T-helper 1 cell (primary cell): ENCODE measurements at places on chromosomes 2 and 18.

- DNase-seq = no peak
Measured at GRCh38 chr2:233816334-233816733, 38.0 kb downstream of the HJURP start.

DNA sequence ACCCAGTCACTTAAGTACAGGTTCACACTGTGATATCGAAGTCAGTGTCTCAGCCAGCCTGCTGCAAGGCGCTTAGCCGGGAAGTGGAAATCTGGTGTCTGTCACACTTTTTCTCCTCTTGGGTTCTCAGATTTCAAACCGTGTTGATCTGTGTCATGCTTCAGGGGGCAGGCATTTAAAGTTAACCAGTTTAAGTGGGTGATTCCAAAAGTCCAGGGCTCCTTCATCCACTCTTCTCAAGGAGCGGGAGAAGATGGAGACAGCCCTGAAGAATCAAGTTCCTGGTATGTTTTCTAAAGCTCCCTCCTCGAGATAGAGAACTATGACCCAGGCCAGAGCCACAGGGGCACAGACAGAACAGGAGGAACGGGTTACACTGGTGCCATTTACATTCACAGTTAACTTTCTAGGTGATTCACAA is 331.7 kb downstream of the GBX2 start:
- DNase-seq = no peak

DNA sequence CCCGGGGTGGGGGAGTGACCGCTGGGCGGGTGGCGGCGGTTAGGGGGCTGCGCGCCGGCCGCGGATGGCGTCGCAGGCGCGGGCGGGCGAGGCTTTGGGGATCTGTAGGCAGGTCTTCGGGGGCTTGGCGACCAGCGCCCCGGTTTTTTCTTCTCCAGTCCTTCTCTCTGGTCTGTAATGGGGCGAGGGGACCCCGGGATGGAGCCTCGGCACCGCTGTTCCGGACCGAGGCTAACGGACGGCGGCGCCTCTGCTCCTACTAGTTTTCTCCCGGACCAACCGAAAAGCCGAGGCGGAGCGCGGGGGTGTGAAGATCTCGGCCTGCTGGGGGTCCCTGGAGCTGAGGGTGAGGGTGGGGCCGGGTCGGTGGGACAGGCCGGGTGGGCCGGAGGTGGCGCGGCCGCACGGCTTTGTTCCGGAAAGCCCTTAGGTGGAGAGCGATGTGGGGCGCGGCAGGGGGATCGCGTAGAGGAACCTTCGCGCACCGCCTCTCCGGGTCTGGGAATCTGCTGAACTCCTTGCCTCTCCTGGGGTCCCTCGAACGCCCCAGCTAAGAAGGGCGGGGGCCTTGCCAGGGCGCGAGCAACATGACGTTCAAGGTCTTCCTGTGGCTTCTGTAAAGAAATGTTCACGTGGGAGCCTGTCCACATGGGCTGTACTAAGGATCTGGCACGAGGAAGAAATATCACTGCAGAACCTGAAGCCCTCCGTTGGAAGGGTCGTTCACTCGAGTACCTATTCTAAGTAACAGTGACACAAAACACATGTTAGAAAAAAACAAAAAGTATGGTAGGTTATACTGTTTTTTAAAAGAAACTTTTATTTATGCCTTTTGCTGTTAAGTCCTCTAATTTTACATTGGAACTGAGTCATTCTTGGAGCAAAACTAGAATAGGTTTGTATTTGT is 861 bp downstream of the SLC39A10 start:
- peak; percentile 86 for DNase-seq

GRCh38 chr2:200052627-200053026 is 97.2 kb downstream of the MAIP1 start:
- DNase-seq = no peak

GRCh38 chr2:109614715-109615636 is 812 bp downstream of the SOWAHC start:
- no peak for DNase-seq

- DNase-seq = no peak
Measured at GRCh38 chr2:73746877-73747208, 9.7 kb upstream of the TPRKB start.

GRCh38 chr2:79876430-79876829 is 363.6 kb downstream of the CTNNA2 start:
- DNase-seq = no peak

GRCh38 chr2:33275689-33276444 is 200.6 kb upstream of the RASGRP3 start:
- DNase-seq = peak; percentile 46

DNA sequence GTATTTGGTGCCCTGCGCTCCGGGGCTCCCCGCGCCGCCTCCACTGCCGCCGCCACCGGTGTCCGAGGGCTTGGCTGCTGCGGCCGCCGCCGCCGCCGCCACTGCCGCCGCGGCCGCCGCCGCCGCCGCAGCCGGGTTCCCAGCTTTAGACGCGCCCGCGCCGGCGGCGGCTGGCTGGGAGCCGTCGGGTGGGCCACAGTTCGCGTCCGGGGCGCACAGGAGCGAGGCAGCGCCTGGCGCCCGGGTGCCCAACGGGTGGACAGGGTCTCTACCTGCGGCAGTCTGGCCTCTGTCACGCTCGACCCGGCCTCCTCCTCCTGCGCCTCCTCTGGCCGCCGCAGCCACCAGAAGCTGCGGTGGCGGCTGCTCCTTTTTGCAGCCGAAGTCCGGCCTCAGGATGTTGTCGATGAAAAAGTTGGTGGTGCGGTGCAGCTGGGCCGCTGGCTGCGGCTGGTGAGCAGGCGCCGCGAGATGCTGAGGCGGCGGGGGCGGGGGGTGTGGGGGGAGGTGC is 951 bp downstream of the EN1 start:
- DNase-seq = no peak

- DNase-seq = no peak
Measured at GRCh38 chr18:6396276-6396675, 18.4 kb downstream of the L3MBTL4 start.

DNA sequence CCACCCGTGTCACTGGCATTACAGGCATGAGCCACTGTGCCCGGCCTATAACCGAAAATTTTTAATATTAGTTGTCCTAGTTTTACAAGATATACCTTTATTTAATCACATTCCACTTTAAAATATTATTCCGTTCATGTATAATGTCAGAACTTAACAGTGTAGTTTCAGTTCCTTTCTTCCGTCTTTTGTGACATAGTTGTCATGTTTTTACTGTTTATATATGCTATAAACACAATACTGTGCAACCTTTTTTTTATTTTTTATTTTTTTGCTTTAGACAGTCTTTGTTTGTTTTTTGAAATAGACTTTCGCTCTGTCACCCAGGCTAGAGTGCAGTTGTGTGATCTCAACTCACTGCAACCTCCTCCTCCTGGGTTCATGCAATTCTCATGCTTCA is 129.5 kb upstream of the TTC27 start:
- DNase-seq = no peak

GRCh38 chr18:50297621-50298442 is 10.3 kb upstream of the CXXC1 start:
- DNase-seq = peak; percentile 53

DNA sequence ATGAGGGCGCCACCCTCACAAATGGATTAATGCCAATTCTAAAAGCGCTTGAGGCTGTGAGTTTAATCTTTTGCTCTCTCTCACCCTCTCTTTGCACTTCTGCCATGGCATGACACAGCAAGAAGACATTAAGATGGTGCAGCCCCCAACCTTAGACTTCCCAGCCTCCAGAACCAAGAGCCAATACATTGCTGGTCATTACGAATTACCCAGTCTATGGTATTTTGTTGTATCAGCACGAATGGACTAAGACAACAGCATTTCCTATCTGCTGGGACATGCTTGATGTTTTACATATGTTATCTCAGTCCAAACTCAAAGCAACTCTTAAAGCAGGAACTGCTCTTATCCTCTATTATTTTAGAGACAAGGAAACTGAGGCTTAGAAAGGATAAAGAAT is 222.9 kb downstream of the STK39 start:
- DNase-seq = no peak

- no peak for DNase-seq
Measured at GRCh38 chr2:238914648-238915015, 66.7 kb downstream of the TWIST2 start.

DNA sequence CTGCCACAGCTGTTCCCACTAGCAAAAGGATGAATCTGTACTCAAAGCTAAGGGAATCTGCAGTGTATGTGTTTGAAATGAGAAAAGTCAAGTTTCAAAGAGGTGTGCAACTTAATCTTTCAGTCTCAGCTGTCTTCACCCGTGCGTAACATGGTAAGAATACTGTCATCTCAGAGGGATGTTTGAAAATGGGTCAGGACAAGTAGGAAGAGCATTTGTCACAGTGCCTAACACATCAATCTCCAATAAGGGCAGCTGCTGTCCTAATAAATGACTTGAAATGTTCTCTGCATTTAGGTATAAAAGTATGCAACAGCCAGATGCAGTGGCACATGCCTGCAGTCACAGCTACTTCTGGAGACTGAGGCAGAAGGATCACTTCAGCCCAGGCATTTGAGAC is 13.1 kb downstream of the ILKAP start:
- DNase-seq = no peak

DNA sequence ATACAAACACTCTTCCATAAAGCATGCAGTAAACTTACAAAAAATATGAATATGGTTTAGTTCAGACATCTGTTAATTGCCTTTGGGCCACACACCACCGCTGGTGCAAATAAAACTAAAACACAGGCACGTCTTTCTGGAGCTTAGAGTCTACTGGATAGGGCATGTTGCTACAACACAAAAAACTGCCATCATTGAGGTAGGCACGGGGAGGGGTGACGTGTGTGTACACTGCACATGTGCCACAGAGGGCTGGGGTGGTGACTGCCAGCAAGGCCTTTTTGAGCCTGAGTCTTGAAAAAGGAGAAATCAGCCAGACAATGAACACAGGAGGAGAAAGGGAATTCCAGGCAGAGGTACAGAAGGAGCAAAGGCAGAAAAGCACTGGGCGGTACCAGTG is 5.1 kb downstream of the SERPINE2 start:
- no peak for DNase-seq

DNA sequence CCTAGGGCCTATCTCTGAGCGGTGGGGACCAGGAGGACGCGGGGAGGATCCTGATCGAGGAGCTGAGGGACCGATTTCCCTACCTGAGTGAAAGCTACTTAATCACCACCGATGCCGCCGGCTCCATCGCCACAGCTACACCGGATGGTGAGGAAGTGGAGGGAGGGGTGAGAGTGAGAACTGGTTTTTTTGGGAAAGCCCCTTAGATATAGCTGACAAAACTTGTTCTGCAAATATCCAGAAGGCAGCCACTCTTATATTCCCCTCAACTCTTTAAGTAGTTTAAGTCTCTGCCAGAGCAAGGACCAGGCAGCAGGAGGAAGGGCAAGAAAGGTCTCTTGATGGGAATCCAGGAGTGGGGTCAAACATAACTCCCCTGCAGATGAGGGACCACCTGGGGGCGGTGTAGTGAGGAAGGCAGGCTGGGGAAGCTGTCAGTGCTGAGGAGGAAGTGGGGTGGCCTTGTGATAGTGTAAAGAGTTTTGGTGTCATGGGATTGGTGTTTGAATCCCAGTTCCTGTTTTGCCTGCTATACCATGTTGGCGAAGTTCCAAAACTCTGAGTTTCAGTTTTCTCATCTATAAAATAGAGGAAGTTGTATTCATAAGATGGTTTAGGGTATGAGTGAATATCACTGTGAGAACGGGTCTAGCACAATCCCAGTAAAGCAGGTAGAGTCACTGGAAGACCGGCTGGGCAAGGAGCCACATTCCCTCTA is 3.4 kb downstream of the NAGK start:
- DNase-seq = peak; percentile 53

DNA sequence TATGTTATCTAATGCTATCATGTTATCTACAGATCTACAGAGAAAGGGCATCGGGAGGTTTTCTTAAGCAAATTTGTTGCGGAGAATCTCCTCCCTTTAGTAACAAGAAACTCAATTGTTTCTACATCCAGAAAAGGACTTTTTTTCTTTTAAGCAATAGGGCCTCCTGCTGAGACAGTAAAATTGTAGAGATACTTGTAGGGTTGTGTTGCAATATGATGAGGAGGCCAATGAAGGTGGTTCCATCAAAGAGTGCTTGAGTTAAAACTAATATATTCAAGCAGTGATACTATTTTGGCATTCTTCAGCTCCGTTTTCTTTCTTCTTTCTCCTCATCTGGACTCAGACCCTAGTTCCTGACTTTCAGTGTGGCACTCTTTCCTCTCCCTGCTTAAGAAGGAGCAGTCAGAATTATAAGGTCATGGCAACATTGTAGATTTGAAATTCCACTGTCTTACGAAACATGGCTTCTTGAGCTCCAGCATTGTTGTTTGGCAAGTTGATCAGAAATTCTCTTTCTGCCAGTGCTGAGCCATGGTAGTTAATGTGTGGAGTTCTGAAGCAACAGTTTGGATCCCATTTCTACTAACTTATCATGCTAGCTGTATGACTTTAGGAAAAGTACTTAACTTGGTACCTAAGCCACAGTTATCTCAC is 202.0 kb upstream of the SLC14A2 start:
- DNase-seq = no peak

DNA sequence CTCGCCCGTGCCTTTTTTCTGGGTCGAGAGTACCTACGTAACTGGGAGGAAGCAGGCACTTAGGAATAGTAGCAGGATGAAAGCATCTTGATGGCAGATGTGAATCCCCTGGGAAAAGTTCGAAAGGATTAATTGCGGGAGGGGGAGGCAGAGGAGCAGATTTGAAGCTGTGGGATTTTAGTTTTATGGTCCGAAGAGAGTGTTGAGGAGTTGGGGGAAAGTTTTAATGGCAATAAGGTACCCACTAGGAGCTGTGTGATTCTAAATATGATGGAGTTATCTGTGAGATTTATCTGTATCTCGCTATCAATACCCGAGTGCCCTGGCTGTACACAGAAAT is 1.1 kb downstream of the AGFG1 start:
- DNase-seq = no peak

GRCh38 chr2:216649574-216649973 is 16.4 kb downstream of the IGFBP2 start:
- no peak for DNase-seq

DNA sequence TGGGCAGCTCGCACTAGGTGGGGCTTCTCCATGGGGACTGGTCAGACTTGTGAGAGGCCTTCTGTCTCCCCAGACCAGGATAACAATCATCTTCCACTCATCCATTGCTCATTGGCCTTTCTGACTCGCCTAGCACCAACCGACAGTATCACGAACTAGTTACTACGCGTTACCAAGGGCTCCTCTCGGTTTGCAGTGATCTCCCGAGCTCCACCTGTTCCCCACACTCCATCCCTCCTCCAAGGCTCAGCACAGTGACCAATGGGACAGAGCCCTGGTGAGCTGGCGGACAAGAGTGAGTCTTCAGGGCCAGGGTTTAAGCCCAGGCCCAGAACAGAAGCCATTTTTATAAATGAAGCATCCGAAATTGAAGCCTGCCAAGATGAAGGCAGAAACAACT is 42.8 kb upstream of the SMAD7 start:
- DNase-seq = no peak

DNA sequence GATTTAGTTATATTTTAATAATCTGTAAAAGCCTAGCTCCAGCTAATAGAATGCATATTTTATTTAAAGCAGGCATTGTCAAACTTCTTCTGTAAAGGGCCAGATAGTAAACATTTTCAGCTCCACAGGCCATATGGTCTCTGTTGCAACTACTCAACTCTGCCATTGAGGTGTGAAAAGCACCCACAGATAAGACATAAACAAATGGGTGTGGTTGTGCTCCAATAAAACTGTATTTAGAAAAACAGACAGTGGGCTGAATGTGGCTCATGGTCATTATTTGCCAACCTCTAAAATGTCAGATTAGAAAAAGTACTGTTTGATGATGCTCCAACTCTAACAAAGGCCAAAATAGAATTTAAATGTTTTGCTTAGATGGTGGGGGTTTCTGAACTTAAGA is 519.9 kb downstream of the RNF144A start:
- DNase-seq = no peak

GRCh38 chr2:634636-635388 is 42.4 kb downstream of the TMEM18 start:
- no peak for DNase-seq
